ENCODE measurements at places on chromosomes 13 and 19.

GRCh38 chr13:34627509-34628208 is 314.4 kb upstream of the NBEA start:
- DNase-seq: no peak

DNA sequence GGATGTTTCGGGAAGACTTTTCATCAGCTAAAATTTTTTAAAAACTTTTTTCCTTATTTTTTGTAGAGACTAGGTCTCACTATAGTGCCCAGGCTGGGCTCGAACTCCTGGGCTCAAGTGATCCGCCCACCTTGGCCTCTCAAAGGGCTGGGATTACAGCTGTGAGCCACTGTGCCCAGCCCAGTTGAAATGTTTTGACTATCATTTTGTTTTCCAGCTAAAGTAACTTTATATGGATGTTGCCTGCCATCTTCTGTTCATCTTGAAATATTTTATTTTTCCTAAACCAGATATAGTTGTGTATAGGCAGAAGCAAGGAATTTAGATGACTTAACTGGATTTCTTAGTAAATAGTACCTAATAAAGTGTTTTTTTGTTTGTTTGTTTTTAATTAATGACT is 7.0 kb downstream of the CAB39L start:
- DNase-seq: no peak

DNA sequence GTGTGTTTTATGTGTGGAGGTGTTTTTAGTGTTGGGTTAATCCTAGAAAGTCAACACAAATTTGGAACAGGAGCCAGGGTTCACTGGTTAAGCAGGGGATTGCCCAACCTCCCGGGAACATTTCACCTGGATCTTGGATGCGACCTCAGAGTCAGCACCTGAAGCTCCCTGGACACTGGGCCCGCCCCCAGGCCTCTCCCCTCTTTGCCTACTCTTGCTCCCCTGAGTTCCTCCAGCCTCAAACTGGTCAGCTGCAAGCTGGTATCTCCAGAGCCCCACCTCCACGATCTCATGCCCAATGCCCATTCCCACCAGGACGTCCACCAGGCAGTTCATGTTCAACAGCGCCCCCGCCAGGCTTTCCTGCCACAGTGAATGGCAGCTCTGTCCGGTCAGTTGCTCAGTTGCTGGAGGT is 9.7 kb downstream of the HSD17B14 start:
- DNase-seq: no peak

GRCh38 chr13:110937511-110938285 is 22.8 kb upstream of the ANKRD10 start:
- no peak for DNase-seq

DNA sequence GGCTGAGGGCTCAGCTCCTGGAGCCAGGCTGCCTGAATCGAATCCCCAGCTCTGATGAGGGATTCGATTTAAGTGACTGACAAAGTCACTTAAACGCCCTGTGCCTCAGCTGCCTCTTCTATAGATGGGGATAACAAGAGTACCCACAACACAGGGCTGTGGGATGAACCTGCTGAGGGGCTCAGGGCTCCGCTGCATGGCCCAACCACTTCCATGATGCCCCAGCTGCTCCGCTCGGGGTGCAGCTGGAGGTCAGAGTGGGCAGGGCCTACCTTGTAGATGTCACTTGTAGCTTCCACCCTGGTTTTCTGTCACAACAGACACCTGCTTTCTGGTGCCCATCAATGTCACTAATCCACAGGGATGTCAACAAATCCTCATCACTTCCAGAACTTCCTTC is 39.2 kb downstream of the STK24 start:
- DNase-seq: no peak

- DNase-seq: no peak
Observed at GRCh38 chr13:43475140-43475539, 311.6 kb downstream of the ENOX1 start.

DNA sequence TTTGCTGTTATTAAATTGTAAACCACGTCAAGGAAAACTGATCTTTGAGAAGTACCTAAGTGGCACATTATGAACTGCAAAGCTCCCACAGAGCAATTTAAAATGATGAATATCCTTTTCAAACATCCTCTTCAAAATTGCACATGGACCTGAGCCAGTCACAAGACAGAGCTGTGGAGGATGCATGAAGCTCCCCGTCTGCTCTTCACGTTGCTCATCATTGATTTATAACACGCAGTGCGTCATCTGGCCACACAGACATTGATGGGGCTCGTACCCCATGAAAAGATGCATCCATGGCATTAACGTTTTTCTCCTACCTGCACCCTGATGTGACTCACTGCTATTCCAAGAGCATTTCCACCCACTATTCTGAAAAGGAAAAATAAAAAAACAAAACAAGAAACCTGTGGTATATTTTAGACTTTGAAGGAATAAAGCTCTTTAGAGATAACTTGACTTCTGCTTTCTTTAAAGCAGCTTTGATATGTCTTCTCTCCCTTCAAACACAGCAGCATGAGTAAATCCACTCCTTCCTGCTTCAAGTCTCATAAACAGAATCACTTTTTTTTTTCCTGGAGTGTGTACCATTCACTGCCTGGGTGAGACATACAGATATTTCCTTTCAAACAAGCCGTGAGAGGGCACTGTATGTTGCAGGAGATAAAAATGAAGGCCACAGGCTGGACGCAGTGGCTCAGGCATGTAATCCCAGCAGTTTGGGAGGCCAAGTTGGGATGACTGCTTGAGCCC is 7.2 kb upstream of the SERTM1 start:
- no peak for DNase-seq

DNA sequence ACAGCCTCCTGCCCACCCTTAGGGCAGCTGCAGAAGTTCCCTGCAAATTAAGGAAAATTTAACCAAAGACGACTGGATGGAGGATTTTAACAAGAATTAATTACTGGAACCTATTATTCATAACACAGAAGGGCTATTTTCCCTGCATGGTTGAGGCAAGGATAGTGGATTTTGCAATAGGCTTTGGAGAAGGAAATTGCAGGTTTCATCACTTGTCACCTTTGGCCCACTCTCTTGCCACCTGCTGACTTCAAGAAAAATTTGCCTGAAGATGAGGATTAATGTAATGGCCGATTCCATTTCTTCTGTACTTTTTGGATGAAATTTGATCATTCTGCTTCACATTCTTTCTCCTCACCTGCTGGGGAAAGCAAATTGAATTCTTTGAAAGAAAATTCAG is 261.7 kb downstream of the FGF9 start:
- DNase-seq: no peak

DNA sequence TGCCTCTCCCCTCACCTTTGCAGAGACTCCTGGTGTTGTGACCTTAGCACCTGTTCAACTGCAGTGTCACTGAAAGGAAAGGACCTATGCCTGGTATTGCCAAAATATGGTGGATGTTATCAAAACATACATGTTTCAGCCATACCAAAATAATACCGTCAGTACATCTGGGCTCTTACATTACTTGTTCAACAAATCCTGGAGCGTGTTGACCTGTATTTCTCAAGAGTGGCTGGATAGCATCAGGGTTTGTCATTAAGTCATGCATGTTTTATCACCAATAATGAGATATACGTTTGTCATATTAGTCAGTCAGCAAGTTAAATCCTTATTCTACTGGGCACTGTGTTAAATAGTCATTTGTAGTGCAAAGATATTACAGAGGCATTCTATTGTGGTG is 290.8 kb downstream of the SHISA2 start:
- no peak for DNase-seq

GRCh38 chr19:15104003-15104402 is 3.2 kb upstream of the SYDE1 start:
- no peak for DNase-seq

DNA sequence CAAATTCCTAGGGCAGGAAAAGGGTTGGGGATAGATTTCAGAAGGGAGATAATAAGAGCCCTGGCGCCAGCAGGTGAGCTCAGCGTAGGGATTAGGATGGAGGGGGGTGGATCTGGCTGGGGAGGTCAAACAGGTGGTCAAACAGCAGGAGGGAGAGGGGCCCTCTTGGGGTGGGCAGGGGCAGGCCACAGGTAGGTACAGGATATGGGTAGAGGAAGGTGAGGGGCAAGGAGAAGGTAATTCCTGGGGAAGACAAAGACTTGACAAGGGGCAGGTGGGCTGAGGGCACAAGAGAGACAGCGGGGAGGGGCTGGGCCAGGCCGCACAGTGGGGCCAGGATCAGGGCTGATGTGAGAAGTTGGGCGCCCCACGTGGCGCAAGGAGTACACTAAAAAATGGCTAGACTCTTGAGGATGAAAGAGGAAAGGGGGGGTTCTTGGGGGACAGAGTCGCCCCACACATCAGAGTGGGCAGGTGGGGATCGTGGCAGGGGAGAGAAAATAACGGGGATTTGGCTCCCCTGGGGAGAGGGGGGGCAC is 713 bp downstream of the KRI1 start:
- DNase-seq: no peak

DNA sequence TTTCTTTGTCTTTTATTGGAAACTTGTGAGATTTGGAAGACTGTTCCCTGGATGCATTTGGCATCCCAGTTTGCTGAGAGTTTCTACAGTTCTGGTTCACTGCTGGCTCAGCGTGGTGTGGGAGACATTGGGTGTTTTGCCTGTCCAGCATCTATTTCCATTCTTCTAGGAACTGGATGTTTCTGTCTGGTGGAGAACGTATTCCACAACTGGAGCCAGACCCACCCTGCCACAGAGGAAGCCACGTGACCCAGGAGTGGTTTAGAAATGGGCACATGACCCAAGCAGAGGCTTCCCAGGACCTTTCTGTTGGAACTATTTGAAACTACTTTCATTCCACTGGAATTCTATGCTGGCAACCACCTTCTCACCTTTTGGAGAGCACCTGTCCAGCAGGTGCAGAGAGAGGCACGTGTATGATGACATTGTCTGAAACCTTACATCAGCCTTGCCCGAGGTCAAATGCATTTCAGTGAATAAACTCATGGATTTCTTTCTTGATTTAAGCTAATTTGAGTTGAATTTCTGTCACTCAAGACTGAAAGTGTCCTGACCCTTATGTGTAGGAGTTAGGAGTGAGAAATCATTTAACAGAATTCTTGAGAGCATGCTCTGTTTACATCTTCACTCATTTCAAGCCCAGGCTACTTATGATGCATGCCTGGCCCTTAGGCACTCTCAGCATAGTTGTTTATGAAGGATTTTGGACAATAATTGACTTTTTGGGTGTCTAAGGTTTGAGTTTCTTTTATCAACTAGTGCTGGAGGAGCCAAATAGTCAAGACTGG is 121.8 kb downstream of the AKAP11 start:
- DNase-seq: no peak

GRCh38 chr13:113598481-113598880 is 13.9 kb downstream of the TFDP1 start:
- DNase-seq: no peak

DNA sequence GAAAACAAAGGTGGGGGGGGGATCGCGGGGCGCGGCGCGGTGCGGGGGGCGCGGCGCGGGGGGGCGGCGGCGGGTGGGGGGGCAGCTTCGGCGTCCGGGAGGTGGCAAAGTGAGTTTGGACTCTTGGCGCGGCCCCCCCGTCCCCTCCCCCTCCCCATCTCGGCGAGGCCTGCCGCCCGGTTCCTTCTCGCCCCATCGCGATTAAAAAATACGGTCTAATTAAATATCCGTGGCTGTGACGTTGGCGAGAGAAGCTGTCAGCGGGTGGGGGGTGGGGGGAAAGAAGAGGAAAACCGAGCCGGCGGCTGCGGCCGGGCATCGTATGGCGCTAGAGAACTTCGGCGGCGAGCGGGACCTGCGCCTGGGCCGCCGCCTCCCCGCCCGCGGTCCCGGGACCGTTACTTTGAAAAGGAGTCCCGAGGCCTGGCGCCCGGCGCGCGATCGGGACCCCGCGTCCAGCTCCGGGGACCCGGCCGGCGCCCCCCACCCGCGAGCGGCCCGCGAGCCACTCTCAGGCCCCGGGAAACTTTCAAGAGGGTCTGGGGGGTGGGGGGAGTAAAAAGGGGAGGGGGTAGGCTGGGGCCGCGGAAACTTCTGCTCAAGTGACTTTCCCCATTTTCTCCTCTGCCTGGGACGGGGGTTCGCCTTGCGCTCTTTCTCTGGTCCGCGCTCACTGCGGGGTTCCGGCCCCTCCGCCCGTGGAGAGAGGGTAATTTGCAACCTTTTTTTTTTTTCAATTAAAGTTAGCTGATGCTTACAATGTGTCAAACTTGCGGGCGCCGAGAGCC is 146.3 kb upstream of the ZNF536 start:
- DNase-seq: no peak

DNA sequence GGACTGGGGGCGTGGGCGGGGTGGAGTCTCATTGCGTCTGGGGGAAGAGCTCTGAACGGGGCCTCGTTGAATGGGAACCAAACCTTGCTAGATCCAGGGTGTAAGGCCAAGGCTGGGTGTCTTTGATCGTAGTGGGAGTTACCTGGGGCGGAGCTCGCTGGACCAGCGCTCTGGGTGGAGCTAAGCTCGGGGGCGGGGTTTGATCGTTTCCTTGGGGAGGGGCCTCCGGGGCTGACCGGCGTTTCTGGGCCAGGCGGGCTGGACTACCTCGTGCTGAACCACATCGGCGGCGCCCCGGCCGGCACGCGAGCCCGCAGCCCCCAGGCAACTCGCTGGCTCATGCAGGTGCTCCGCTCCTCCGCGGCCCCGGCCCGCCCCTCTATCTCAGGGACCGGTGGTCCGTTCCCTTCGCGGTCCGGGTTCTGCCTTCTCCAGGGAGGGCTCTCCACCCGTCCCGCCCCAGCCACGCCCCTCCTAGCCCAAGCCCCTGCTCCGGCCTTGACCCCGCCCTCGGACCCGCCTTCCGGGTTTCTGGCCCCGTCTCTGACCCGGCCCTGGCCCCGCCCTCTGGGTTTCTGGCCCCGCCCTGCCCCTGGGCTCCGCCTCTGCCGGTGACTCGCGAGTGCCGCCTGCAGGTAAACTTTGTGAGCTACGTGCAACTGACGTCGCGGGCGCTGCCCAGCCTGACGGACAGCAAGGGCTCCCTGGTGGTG is 3.3 kb upstream of the RPL36 start:
- DNase-seq: peak; percentile 86

DNA sequence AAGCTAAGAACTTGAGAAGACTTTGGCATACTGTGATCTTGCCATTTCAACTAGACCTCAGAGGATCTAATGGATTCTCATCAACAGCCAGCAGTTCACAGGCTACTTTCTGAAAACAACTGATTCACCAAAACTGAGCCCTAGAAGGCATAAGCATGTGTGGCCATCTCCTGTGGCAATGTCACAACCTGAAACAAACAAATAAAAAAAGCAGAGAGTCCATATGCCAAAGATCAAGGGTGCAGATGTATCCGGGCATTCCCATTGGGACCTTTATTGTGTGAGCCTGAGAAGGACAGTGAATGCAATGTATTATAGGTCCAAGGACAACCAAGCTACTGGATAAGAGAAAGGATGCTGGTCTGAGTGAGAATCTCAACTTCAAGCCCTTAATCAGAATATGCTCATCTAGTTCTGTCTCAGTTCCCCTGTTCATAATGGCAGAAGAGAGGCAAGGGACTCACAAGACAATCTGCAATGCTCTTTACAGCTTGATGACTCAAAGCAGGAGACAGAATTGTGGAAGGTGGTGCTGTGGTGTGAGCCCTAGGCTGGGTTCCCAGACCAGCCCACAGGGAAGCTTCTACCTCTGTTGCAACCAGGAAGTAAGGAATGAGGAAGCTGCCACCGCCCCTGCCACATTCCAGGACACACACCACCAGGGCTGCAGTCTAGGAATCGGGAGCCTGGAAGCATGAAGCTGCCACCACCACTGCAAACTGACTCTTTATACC is 133.7 kb downstream of the RAP2A start:
- DNase-seq: no peak

- DNase-seq: no peak
Observed at GRCh38 chr13:74450525-74450845, 316.3 kb upstream of the KLF12 start.

- DNase-seq: no peak
Observed at GRCh38 chr13:40660141-40660664, 6.2 kb downstream of the FOXO1 start.

Measured in occipital lobe (tissue), 3 donors.